GDM1 (cell line): ENCODE measurements at places on chromosomes 16 and 17.

GRCh38 chr16:759110-759910, 1.2 kb upstream of the MSLN start:
- DNase-seq, result no peak

DNA sequence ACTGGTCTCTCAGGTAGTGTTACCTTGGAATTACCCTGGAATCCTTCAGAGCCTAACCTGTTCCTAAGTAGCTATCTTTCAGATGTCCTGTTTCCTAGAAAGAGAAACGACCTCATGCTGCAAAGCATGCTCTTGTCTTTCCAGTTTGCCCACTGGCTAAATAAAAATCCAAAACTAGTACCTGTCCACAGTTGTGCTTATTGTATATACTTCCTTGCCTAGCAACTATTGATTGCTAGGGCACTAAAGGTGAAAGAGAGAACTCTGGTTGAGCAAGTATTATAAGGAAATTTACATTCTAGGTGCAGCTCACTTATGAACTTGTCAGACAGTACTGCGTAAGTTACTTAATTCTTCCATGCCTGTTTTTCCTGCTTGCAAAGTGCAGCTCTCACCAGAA, 38.5 kb downstream of the LIG3 start:
- DNase-seq, result no peak

DNA sequence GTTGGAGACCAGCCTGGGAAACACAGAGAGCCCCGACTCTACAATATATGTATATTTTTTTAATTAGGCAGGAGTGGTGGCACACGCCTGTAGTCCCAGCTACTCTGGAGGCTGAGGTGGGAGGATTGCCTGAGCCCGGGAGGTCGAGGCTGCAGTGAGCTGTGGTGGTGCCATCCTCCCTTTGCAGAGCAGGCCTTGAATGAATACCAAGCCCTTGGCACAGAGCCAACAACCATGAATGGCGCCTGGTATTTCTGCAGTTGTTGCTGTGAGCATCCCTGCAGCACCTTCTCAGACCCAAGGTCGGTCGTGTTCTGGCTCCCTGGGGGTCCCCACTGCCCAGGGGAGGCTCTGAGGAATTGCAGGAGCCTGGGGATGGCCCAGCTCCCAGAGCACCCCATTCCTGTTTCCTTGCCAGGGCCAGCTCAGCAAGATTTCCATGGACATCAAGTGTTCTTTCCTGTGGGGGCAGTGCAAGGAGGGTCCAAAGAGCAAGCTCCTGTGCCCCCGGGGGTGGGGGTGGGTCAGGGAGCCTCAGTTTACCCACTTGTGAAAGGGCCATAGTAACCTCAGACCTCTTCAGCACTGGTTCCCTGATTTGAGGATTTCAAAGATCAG, 25.6 kb upstream of the RMI2 start:
- no peak for DNase-seq

GRCh38 chr16:65546353-65546791, 424.5 kb upstream of the CDH11 start:
- DNase-seq, result no peak

GRCh38 chr17:81837641-81838040, 2.8 kb upstream of the PPP1R27 start:
- no peak for DNase-seq

GRCh38 chr17:49514071-49514721, 19.1 kb downstream of the NGFR start:
- no peak for DNase-seq

DNA sequence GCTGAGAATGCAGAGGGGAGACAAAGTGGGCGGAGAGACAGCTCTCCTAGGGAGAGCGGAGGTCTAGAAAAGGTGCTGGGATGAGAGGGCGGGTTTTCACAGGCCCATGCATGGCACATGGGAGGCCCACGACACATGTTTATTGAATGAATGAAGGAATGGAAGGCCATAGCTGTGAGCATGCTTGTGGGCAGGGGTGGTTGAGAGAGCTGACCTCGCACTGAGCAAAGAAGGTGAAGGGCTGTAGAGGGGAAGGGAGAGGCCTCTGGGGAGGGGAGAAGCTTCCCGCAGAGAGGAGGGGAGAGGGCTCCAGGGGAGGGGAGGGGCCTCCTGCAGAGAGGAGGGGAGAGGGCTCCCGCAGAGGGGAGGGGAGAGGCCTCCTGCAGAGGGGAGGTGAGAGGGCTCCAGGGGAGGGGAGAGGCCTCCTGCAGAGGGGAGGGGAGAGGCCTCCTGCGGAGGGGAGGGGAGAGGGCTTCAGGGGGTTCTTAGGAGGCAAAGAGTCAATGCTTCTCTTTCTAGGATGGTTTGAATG, 27.3 kb downstream of the SDK2 start:
- no peak for DNase-seq

DNA sequence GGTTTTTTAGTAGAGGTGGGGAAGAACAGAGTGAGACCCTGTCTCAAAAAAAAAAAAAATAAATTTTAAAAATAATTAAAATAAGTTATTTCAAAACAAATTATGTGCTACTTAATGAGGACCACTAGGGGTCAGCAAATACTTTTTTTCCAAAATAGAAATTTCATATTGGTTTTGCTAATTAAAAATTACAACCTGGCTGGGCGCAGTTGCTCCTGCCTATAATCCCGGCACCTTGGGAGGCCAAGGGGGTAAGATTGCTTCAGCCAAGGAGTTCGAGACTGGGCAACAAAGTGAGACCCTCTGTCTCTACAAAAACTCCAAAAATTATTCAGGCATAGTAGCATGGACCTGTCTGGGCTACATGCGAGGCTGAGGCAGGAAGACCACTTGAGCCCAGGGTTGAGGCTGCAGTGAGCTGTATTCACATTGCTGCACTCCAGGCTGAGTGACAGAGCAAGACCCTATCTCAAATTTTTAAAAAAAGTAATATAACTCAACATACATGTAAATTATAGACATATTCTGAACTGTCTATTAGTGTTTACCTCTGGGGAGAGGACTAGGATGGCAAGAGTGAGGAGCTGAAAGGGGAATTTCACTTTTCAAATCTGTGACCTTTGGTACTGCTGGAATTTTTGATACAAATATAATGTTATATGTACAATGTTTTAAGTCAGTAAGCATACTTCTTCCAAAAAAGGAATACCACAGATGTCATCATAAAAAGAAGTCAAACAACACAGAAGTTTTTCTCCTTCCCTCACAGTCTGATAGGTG, 8.1 kb downstream of the MEIOB start:
- no peak for DNase-seq

DNA sequence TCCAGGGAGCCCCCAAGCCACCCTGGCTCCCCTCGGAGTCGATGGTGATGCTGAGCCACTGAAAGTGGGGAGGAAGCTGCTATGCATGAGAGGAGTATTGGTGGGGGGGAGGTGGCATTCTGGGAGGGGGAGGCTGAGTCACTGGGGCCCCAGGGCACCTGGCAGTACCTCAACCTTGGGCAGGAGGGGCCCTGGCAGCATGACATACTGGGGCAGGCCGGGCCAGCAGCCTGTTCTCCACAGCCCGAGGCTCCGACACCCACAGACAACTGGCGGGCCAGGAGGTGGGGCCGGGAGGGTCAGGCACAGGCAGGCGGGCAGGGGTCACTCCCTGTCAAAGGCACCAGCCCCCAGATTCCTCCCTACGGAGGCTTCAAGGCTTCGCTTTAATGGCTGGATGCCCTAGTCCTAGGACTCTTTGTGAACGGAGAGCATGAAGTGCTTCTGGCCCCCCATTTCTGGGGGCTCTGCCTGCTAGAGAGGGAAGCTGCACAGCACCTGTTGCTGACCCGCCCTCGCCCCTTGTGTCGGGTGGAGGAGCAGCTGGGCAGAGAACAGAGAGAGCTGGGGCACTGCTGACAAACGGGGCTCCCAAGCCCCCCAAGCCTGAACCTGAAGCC, 928 bp downstream of the CASKIN2 start:
- DNase-seq, result no peak

- no peak for DNase-seq
These were observed 3.3 kb downstream of the NLRP1 start for GRCh38 chr17:5580969-5581368.

GRCh38 chr17:83067071-83067717, 12.2 kb upstream of the METRNL start:
- no peak for DNase-seq

GRCh38 chr17:82449883-82450356, 632 bp downstream of the CYBC1 start:
- DNase-seq, result no peak

- no peak for DNase-seq
These were observed 490.9 kb downstream of the SHISA9 start for GRCh38 chr16:13392341-13392740.

GRCh38 chr17:40479754-40480480, 21.5 kb downstream of the TNS4 start:
- DNase-seq, result peak; percentile 30

GRCh38 chr17:72215490-72215889, 94.7 kb downstream of the SOX9 start:
- no peak for DNase-seq
